Calu3 (cell line): ENCODE measurements at places on chromosomes 5 and 9. TPM values are rescaled to one million over a fixed set of nuclear protein-coding genes. Genes with fewer than 3 reads are reported as not detected.

DNA sequence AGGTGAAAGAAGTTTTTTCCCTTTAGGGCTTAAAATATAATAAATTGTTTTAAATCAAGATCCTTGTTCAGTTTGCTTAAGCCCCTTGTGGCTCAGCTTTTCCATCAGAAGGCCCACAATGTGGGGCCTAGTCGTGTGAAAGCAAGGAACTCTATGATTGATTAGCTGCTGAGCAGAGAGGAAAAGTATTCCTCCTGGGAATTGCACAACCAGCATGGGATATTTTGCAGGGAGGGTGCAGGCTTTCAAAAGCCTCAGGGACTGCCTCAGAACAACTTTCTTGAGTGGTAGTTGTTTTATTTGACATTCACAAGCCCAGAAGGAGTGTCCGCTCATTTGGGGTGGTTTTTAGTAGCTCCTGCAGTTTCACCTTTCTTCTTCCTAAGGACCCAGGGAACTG, 19.8 kb downstream of the TTC23L start:
- DNase-seq: no peak

The DBN1 gene
- total RNA-seq: 207 and 218 TPM in 2 replicates

DNA sequence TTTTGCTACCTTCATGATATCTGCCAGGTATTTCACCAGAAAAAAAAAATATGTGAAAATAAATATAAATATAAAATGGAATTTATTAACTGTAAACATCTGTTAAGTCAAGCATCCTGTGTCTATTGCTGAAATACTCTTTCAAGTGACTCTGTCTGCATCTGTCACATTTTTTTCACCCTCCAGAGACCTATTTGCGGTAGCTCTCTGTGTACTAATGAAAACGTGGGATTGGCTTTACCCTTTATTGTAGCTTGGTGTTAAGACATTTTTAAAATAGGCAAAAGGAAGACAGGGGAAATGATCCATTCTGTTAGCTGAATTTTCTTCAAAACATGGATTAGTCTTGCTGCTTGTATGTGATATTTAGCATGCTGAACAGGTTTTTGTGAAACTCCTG, 536.0 kb upstream of the WWC1 start:
- DNase-seq: no peak

The HSPA5 gene
- 256 and 259 TPM in 2 replicates for total RNA-seq

DNA sequence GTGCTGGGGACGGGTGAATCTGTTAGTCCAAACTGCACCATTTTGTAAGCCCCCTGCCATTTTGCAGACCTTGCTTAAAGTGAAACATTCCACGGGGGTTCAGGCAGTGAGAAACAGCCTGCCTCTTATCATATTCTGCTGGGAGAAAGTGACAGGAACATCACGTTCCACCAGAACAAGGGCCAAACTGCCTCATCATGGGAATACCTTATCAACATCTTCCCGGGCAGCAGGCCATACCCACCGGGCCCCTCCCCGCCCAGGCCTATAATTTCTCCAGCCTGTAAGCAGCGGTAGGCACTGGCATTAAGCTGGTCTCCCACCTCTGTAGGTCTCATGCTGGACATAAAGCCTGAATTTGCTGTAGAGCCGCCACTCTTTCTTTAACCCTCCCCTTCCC, 1.5 kb upstream of the CFAP77 start:
- no peak for DNase-seq

The SPAG8 gene
- total RNA-seq: 0.97 and 1.2 TPM in 2 replicates

DNA sequence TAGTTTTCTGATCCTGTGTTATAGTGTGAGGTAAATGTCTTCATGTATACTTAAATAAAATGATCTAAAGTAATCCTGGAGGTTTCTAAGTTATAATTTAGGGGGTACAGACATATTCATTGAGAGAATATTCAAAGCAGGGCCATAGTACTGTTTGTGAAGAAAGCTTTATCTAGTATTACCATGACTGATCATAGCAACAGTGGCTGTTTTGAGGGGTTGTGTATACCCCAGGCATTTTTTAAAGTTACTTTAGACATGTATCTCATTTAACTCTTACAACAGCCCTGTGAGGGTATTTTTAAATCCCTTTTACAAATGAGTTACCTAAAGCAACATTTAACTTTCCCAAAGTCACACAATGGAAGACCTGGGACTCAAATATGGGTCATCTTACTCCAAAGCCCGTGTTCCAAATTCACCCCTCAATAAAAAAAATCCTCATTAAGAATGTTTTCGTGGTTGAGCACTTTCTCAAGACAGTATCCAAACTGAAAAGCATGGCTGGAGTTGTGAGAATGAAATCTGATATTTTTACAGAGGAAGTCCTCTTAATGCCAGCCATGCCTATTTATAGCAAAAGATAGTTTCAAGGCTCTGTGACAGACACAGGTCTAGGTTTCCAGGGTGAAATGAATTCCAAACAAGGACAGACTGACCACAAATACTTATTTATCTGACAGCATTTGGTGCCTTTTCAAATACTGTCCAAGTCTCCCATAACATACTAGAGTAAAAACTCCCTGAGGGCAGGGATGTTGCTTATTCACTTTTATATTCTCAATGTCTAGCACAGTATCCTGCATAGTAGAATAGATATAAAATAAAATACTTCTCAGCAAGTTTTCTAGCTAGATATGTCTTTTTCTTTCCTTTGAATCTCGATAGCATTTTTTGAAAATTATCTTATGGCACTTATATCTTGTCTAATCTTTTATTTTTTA, 10.4 kb downstream of the STOM start:
- DNase-seq: no peak

DNA sequence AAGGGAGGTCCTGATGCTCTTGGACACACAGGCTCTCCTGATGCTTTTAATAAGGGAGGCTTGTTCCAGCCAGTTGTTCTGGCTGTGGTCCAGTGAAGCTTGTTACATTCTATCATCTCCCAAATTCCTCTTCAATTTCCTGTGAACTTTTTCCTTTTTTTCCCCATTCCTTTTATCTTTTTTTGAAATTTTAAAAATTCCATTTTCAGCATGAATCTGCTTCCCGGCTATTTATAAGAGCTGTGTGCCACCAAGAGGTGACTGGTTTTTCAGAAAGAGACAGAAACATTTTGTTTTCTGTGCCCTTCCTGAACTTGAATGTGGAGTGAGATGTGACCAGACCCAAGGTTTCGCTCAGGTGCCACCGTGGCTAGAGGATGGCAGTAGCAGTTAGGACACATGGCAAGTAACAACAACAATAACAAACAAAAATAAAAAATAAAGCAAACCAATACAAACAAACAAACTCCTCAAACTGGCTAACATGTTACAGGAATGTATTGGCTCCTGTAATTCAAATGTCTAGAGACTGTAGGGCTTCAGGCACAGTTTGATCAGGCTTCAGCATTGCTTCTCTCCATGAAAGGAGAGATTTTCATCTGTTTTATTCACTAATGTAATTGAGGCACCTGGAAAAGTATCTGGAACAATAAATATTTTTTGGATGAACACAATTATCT, 121.1 kb downstream of the BOD1 start:
- DNase-seq: no peak

- no peak for DNase-seq
Observed at GRCh38 chr9:134647359-134648080, 5.9 kb downstream of the COL5A1 start.

GRCh38 chr5:37808945-37809344, 30.9 kb downstream of the GDNF start:
- no peak for DNase-seq

DNA sequence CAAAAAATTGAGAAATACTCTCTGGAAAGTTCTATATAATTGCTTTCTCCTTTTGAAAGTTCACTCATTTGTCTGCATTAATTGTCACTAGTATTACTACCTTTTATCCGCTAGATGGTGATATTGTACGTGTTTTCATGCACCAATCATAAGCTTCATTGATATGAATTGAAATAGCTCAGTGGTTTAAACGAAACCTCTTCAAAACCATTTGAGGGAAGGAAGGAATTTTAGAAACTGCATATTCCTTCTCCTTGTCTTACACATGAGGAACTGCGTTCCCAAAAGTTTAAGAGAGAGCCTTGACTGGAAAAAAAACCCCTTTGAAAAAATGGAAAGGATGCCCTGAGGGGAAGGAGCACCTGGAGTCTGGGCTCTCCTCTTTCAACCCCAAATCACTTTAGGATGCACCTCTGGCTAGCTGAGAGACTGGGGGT, 98.6 kb downstream of the YTHDC2 start:
- DNase-seq: no peak

- peak; percentile 61 for DNase-seq
Observed at GRCh38 chr5:133753856-133754255, 141.5 kb upstream of the FSTL4 start.

- DNase-seq: no peak
Observed at GRCh38 chr9:115210699-115211098, 92.7 kb upstream of the TNC start.

DNA sequence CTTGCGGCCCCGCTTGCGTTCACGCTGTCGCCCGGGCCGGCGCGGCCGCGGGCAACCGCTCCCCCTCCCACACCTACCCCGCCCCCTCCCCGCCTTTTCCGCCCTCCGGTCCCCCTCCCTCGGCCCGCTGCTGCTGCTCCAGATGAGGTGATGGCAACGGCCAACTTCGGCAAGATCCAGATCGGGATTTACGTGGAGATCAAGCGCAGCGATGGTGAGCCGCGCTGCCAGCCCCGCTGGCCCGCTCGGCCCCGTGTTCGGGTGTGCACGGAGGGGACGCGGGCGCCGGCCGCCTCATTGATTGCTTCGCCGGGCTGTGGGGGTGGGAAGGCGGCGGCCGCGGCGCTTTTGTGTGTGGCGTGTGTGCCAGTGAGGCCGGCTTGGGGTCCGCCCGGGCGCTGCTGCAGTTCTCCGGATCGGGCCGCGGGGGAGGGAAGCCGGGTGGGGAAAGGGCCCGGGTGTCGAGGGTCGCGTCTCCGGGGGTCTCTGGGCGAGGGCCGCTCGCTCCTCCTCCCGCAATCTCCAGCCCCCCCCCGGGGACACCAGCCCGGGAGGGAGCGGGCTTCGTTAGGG, 403 bp downstream of the KIF2A start:
- peak; percentile 42 for DNase-seq

DNA sequence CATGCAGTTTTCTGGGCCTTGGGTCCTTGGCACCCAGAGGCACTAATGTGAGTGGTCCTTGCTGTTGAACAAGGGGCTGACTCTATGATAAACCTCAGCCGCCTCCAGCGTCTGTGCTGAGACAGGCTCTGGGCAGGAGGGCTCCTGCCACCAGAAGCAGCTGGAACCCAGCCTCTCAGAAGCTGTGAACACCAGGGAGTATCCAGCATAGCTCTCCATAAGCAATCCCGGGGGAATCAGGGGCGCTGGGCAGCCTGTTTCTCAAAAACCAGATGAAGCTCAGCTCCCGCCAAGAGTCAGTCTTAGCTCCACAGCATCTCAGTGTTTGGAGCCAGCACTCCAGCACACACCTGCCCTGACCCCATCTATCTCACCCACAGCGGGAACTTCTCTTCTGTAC, 170.2 kb downstream of the HSPA4 start:
- no peak for DNase-seq

DNA sequence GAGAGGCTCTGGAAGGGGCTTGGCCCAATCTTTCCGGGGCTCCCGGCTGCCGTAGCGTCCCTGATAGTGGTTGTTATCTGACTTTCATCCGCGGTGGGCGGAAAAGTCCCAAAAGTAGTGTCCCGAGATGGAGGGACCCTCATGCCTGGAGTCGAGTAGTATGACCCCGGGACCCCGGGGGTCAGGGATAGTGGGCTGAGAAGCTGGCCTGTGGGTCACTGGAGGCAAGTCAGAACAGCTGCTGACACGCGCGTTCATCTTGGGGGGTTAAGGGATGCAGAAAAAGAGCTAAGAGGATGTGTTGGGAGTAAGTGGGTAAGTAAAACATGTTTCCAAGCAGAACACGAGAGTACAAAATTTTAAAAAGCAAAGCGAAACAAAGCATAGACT, 123.4 kb downstream of the TMEM161B start:
- DNase-seq: no peak

GRCh38 chr5:57561231-57561842, 78.7 kb upstream of the ACTBL2 start:
- no peak for DNase-seq

- no peak for DNase-seq
Observed at GRCh38 chr5:95969651-95970358, 8.2 kb upstream of the ELL2 start.

The GCNT4 gene
- 4.5 and 5.8 TPM in 2 replicates for total RNA-seq

DNA sequence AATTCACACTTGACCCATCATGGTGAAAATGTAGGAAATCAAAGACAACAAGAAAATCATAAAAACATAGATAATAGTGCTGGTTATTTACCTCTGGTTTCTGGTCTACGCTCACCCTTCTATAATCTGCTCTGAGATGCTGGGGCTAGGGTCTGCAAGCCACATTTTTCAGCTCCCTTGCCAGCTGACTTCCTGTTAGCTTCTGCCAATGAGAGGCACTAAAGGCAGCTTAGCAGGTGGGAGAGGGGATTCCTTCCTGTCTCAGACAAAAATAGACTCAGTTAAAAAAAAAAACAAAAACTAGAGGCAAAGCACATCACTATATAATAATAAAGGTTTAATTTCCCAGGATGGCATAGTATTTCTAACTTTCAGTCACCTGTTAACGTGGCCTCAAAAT, 20.2 kb upstream of the N4BP3 start:
- DNase-seq: no peak

- DNase-seq: no peak
Observed at GRCh38 chr9:93464395-93464794, 11.0 kb upstream of the FAM120AOS start.

DNA sequence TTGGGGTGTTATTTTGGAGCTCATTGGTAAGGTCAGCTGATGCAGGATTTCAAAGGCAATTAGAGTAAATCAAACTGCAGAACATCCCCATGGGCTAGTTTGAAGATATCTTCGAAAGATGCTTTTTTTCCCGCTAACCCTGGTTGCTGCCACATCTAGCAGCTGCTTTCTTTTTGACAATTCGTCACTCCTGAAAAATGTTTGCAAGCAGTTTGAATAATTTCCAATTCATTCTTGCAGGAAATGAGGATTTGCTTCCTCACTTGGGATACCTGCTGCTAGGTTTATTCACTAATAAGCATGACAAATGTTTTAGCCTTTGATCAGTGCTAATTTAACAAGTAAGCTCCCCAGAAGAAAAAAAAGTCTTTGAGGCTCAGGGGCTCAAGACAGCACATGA, 649.6 kb upstream of the RORB start:
- DNase-seq: no peak

The BTF3 gene
- 794 and 872 TPM in 2 replicates for total RNA-seq

GRCh38 chr9:125137200-125137599, 6.1 kb downstream of the SCAI start:
- no peak for DNase-seq

The ZDHHC11B gene
- total RNA-seq: 2.2 and 3.0 TPM in 2 replicates

DNA sequence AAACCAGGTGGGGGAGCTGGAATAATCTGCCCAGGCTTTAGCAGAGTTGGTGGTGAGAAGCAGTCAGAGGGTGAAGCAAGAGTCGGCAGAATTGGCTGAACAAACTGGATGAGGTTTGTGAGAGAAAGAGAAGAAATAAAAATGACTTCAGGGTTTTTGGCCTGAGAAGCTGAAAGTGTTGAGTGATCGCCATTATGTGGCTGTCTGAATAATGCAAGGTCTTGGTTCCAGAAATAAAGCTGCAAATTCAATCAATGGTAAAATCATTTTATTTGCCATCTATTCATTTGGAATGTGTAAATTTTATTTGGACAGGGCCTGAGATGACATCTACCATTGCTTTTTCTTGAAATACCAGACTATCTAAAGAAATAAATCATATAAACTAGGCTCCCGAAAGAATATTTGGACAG, 50.4 kb upstream of the DAB2 start:
- DNase-seq: no peak
